ENCODE measurements at places on chromosomes 3 and 15.

DNA sequence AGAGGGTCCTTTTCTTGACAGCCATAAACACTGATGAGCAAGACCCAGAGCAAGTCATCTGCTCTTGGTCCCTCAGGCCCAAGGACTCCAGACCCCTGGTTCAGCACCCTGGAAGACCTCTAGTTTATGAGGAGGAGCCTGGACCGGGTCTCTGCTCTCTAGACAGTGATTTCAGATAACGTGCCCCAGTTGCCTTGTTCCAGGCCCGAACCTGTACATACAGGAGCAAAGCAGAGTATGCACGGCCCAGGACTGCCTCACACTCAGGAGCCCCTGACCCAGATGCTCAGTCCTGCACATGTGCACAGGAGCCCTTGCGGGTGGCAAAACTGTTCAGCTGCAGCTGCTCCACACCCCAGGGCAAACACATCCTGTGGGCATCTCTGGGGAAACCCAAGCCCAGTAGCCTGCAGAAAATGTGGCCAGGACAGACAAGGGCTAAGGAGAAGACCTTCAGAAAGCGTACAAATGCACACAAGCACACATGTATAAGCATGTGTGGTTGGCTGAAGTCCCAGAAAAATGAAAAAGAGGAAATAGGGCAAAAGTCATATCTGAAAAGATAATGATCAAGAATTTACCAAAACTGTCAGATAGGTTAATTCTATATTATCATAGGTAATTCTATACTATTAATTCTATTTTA is 59.9 kb upstream of the CORO2B start:
- no peak for DNase-seq

GRCh38 chr15:36136049-36136448 is 443.4 kb upstream of the CDIN1 start:
- DNase-seq = no peak

- no peak for DNase-seq
Measured at GRCh38 chr3:23776352-23776891, 29.3 kb upstream of the UBE2E1 start.

DNA sequence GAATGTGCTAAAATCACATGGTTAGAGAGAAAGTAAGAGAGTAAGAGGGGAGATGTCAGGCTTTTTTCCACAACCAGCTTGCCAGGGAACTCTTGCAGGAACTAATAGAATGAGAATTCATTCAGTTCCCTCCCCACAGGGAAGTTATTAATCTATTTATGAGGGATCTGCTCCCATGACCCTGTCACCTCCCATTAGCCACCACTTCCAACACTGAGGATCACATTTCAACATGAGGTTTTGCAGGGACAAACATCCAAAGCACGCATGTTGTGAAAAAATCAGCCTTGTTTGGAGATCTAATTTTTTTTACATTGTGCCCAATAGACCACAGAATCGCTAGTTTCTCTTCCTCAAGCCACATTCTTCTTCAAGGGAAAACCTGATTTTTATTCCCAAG is 904.0 kb downstream of the TBL1XR1 start:
- DNase-seq = no peak

- DNase-seq = no peak
Measured at GRCh38 chr15:65929573-65929972, 60.3 kb downstream of the RAB11A start.

DNA sequence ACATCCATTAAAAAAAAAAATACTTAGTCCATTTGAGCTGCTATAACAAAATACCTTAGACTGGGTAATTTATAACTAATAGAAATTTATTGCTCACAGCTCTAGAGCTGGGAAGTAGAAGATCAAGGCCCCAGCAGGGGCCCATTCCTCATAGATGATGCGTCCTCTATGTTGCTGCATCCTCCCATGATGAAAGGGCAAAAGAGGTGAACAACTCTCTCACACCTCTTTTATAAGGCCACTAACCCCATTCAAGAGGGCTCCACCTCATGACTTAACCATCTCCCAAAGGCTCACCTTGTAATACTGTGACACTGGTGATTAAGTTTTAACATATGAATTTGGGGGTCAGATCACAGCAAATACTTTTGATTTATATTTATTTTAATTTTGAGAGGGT is 3.0 kb upstream of the TLNRD1 start:
- DNase-seq = no peak

Measured in thoracic aorta (tissue), 2 donors.